Brain pericyte (primary cell): ENCODE measurements at places on chromosomes 4 and X.

DNA sequence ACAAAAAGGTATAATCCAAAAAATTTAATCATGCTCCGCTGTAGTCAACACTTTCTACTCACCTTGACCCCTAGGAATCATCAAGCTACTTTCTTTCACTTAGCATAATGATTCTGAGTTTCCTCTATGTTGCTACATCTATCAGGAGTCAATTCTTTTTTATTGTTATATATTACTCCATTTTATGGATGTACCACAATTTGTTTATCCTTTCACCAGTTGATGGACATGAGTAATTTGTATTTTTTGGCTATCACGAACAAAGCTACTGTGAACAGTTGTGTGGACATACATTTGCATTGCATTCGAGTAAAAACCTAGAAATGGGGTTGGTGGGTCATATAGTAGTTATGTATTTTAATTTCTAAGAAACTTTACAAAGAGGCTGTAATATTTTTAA, 102.9 kb downstream of the PRSS12 start:
- DNase-seq: no peak

- no peak for DNase-seq
Observed at GRCh38 chr4:119750048-119750447, 121.4 kb upstream of the PDE5A start.

DNA sequence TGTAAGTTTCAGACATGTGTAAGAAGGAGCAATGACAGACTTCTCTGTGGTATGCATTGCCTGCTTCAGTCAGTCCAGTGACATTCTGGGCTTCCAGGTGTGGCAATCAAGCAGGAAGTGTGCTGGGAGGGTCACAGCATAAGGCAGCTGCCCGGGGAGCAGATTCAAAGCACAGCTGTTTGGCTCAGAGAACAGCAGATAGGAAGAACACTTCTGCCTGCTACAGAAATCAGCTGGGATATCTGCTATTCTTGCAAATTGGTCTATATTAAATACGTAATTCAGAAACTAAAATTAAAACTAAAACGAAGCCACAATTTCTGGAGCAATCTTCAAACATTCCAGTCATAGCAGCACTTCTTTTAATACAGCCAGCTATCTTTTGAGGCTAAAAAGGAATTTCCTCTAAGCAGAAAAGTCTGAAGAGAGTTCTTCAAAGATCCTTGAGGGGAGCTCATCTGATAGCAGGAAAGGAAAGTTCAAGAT, 47.5 kb upstream of the GALNT7 start:
- DNase-seq: no peak

DNA sequence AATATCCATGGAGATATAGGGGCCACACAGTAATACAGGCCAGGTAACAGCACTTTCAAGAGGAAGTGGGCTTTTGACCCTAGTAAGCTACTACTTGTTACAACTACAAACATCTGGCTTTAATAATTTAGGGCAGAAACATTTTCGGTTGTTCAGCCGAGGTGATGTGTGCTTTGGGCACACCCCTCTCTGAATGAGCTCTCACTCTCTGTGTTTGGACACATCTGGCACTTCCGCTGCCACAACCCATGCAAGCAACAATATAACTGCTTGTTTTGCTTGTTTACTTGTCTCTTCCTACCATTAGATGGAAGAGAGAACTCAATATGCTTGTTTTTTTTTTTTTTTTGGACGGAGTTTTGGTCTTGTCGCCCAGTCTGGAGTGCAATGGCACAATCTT, 277.2 kb downstream of the HS3ST1 start:
- no peak for DNase-seq

GRCh38 chrX:69156638-69157037, 8.6 kb downstream of the PJA1 start:
- DNase-seq: no peak

- DNase-seq: no peak
Observed at GRCh38 chr4:93203708-93204107, 624.8 kb upstream of the ATOH1 start.

DNA sequence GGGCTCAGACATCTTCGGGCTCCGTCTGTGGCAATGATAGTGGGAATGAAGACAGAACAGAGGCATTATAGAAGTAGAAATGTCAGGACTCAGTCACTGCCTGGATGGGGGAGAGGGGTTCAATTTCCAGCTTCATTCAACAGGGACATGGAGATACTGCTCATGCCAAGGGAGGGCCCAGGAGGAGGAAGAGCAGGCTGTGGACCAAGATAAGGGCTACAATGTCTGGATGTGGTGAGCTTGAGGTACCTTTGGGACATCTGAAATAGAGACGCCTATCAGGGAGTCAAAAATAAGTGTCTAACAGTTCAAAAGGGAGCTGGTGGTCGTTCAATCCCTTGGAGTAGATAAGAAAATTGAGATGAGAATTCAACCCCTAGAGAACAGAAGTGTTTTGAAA, 34.5 kb downstream of the ELF4 start:
- DNase-seq: no peak

DNA sequence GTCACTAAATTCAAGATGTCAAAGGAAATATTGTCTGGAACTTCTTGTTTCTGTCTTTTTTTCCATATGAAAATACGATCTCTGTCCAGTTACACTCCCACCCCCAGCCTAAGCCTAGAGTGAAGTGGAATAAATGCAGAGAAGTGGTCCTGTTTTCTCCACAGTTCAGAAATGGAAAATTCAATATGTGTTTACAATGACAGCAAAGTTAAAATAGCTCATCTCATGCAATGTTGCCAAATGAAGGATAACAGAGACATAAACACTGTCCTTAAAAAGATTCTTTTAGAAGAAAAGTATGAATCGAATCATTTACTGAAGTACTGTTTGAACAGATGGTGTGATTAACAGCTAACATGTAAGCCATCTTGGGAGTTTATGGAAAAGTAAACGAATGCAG, 160.8 kb upstream of the STK26 start:
- no peak for DNase-seq

DNA sequence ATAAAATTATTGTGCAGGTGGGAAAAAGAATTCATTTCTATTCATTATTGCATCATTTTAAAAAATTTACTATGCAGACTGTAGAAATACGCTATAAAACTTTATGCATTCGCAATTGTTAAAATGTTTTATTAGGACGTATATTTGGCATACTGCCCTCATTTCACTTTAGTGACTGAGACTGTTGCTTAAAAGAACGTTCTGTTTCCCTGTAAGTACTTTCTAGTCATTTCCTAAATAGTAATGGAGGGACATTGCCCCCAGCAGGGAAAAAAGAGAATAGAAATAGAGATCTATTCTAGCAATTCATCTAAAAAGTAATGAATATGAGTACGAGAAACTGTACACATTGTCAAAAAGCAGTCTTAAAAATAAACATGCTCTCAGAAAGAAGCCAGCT, 1295.8 kb upstream of the TENM3 start:
- DNase-seq: no peak

GRCh38 chr4:8832113-8832915, 39.3 kb downstream of the HMX1 start:
- no peak for DNase-seq

DNA sequence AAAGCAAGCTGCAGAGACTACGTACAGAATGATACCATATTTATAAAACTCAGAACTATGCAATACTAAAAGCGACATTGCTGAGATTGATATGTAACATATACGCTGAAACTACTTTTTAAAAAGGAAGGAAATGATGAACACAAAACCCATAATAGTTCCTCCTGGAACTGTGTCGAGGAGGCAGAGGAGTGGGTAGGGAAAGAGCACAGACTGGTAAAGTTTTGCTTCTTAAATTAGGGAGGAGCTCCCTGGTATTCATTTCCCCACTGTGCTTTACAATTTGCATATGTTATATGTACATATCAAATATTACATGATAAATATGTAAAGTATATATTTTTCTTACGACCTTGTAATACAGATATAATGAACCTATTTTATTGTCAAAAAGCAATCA, 13.9 kb downstream of the UFSP2 start:
- no peak for DNase-seq

DNA sequence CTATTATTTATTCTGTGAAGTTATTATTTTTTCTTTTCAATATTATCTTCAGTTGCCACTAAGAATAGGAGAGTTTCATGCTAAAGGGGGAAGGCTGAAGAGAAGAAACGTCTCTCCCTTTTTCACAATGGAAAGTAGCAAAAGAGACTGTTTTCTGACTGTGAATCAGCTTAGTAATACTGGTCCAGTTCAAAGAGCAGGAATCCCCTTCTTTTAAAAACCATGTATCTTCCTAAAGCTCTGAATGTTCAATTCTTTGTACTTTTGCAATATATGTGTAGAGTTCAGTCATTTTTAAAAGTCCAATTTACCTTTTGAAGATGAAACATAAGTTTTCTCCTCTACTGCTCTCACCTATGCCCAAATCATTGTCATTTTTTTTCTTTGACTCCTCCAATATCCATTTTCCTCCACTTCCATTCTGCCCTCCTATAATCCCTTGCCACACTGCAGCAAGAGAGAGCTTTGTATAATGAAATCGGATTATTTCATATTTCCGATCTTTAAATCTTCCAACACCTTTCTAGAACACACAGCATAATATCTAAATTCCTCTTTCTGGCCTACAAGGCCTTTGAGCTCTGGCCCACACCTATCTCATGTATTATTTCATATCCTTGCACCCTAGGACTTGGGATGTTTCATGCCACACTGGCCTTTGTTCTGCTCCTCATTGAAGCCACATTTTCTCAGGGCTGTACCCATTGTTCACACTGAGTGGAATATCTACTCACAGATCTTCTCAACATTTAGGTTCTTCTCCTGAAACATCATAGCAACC, 195.3 kb downstream of the CAMK2D start:
- no peak for DNase-seq

DNA sequence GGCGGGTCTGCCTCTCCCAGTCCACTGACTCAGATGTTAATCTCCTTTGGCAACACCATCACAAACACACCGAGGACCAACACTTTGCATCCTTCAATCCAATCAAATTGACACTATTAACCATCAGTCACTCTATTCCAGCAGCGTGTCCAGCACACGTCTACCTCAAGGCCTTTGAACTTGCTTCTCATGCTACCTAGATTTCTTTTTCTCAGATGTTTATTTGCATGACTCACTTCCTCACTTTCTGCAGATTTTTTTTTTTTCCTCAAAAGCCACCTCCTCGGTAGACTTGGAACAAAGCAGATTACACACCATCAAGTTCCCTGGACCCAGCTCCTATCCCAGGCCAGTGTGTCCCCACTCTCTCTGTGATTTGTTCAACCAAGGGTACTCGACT, 49.5 kb downstream of the SUPT20HL2 start:
- DNase-seq: no peak

DNA sequence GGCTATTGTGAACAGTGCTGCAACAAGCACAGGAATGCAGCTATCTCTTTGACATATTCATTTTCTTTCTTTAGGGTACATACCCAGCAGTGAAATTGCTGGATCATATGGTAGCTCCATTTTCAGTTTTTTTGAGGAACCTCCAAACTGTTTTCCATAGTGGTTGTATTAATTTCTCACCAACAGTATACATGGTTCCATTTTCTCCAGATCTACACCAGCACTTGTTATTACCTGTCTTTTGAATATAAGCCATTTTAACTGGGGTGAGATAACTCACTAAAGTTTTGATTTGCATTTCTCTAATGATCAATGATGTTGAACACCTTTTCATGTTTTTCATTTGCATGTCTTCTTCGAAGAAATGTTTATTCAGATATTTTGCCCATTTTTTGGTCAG, 241.1 kb upstream of the AGTR2 start:
- DNase-seq: no peak

GRCh38 chrX:79325263-79325958, 41.7 kb downstream of the ITM2A start:
- DNase-seq: no peak
